Stimulated activated CD8-positive, alpha-beta memory T cell treated with anti-CD3 and anti-CD28 coated beads, Interleukin-15, amount 100 ng/mL, for 24 hours (primary cell): ENCODE measurements at places on chromosomes 5 and 9.

GRCh38 chr5:115180165-115180709 lies 10.5 kb upstream of the TRIM36 start:
- DNase-seq: no peak

- DNase-seq: no peak
Measured at GRCh38 chr9:75382126-75382525, 293.8 kb downstream of the OSTF1 start.

DNA sequence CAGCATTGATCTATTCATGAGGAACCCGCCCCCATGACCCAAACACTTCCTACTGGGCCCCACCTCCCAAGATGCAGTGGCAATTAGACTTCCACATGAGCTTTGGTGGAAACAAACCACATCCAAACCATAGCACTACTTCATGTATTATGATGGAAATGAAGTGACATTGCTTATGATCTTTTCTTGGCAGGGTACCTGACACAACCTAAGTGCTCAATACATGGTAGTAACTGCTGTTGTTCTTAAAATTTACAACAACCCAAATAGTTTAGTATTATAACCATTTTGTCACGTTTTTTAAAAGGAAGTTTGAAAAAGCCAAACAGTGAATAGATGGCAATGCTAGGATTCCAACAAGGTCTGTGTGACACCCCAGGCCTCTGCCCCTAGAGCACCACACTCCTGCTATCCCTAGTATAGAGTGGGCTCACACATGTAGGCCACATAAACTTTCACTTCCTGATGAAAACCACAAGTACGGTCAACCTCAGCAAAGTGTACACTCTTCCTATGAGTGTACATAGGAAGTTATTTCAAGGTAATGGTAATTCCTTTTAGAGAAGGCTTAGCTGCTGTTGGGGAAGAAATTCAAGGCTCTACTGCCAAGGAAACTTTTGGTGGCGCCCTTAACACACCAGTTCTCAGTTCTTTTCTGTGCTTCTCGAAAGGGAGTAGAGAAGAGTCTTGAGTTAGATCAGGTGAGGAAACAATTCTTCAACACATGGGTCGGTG lies 97.6 kb downstream of the ARSB start:
- DNase-seq: no peak

DNA sequence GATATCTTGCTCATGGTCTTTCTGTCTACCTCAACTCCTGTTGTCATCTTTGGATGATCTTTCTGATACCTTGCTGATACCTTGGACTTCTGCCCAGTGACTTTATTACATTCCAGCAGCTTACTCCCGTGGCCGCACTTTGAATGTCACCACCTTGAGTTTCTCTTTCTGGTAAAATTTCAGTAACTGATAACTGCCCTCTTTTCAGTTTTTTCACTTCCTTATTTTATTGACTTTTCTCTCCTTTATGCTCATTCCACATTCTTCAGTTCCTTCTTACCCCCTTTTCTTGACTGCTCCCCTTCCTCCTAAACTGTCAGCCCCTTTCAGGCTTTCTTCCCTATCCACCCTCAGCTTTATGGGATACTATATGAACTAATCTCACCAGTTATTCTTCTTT lies 7.0 kb upstream of the FBXO4 start:
- no peak for DNase-seq

DNA sequence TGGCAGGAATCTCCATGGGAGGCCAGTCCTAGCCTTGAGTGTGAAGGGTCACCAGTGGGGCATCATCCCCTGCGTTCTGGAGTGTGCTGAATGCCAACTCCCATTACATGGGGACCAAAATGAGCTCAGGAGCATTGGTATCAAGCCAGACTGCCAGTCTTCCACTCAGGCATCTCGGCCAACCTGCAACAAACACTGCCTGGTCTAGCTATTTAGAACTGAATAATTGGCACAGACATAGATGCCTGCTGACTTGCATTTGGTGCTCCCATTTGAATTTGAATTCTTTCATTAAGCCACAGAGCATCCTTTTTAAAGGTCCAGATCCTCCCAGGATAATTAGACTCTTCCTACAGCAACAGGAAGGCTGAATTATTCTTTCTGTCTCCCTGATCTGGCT lies 116.6 kb upstream of the ABCA1 start:
- DNase-seq: no peak

GRCh38 chr9:2144619-2145018 lies 129.5 kb downstream of the SMARCA2 start:
- no peak for DNase-seq

GRCh38 chr5:98763001-98763630 lies 10.3 kb upstream of the RGMB start:
- no peak for DNase-seq

GRCh38 chr9:136191960-136192286 lies 13.0 kb downstream of the LHX3 start:
- DNase-seq: no peak

DNA sequence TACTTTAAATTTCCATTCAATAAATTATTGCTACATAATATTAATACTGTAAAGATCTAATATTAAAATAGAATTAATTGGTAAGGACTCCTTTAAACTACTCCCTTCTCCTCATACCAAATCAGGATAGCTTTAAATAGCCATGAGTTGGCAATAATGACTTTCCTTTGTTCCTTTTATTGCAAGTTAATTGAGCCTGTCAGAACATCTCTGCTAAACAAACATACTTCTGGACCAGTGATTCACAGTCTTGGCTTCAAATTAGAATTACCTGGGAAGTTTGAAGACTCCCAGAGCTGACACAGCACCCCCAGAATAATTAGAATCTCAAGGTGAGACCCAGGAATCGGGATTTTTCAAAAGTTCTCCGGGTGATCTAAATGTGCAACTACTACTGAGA lies 18.7 kb downstream of the C5orf58 start:
- DNase-seq: no peak

DNA sequence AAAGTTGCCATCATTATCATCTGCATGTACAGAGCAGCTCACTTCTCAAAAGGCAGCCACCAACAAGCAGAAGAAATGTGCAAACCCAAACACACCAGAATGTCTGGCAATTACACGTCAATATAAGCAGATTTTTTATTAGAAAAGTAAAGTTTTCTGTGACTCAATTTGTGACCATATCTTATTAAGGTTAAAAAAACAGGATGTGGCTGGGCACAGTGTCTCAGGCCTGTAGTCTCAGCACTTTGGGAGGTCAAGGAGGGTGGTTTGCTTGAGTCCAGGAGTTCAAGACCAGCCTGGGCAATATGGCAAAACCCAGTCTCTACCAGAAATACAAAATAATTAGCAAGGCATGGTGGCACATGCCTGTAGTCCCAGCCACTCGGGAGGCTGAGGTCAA lies 176.7 kb downstream of the FANCC start:
- DNase-seq: no peak

DNA sequence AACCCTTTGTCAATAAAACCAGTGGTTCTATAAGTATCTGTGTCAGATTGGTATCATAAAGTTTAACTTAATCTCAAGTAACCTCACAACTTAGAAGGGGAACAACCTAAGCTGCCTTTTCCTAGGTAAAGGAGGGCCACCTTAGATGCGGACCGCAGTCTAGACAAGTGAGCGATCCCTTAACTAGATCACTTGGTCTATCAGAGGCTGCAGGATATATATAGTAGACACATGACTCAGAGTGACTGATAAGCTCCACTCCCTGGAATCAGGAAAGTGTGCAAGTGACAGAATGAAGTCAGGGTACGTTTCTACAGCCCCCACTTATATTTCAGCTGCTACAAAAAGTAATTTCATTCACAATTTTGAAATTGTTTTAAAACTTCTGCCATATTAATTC lies 7.4 kb downstream of the REEP5 start:
- no peak for DNase-seq

DNA sequence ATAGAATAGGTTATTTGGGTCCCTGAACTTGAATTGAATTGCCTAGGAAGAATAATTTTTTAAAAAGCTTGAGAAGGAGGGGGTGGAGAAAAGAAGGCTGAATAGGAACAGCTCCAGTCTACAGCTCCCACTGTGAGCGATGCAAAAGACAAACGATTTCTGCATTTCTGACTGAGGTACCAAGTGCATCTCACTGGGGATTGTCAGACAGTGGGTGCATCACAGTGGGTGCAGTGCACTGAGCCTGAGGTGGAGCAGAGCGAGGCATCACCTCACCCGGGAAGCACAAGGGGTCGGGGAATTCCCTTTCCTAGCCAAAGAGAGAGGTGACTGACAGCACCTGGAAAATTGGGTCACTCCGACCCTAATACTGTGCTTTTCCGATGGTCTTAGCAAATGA lies 782.2 kb upstream of the RGMB start:
- DNase-seq: no peak

GRCh38 chr5:56819060-56819881 lies 3.9 kb downstream of the MAP3K1 start:
- DNase-seq: no peak

DNA sequence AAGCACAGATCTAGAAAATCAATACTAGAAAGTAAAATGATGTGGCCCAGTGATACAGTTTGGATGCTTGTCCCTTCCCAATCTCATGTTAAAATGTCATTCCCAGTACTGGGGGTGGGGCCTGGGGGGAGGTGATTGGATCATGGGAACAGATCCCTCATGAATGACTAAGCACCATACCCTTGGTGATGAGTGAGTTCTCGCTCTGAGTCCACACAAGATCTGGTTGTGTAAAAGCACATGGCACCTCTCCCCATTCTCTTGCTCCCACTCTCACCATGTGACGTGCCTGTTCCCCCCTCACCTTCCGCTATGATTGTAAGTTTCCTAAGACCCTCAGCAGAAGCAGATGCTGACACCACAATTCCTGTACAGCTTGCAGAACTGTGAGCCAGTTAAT lies 234.2 kb upstream of the CDH6 start:
- DNase-seq: no peak

DNA sequence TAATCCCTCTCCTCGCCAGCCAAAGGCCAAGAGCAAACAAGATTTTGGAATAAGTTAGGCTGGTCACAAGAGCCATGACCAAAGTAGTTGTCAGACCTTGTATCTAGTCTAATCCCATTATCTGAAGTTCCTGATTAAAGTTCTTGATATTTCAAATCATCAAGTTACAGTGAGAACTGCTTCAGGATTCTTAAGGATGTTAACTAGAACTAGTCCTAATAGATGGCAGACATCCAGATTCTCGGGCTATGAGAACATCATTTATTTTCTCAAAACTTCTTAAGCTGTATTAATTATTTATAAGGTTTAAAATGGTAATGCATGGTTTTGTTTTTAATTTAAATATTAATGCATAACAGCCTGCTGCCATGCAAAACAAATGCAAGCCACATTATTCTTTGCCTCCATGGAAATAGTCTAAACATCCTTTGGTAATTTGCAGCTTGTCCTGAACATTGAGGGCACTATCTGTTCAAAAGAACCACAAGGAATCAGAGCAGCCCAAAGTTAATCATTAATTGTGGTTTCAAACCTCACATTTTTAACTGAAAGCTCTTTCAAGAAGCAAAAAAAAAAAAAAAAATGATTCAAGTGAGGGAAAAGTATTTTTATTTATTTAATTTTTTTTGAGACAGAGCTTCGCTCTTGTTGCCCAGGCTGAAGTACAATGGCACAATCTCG lies 95.1 kb downstream of the TTC39B start:
- no peak for DNase-seq
